ENCODE measurements at places on chromosomes 6 and 20. TPM values are rescaled to one million over a fixed set of nuclear protein-coding genes. Genes with fewer than 3 reads are reported as not detected.
A peak's percentile ranks its signal among the peaks of the same experiment; 100 is the strongest.

The OPRM1 gene
- not detected for total RNA-seq

DNA sequence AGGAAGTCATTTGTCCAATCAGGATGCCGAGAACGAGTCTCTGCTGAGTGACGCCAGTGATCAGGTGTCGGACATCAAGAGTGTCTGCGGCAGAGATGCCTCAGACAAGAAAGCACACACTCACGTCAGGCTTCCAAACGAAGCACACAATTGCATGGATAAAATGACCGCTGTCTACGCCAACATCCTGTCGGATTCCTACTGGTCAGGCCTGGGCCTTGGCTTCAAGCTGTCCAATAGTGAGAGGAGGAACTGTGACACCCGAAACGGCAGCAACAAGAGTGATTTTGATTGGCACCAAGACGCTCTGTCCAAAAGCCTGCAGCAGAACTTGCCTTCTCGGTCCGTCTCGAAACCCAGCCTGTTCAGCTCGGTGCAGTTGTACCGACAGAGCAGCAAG is 281.5 kb downstream of the TSHZ2 start:
- H3K4me3 ChIP-seq, result no peak overlapping the region
- H3K36me3 ChIP-seq, result no peaks in the 10 kb centered on the region
- no peak overlapping the region for H3K27ac ChIP-seq
- H3K4me1 ChIP-seq, result no peaks in the 10 kb centered on the region

DNA sequence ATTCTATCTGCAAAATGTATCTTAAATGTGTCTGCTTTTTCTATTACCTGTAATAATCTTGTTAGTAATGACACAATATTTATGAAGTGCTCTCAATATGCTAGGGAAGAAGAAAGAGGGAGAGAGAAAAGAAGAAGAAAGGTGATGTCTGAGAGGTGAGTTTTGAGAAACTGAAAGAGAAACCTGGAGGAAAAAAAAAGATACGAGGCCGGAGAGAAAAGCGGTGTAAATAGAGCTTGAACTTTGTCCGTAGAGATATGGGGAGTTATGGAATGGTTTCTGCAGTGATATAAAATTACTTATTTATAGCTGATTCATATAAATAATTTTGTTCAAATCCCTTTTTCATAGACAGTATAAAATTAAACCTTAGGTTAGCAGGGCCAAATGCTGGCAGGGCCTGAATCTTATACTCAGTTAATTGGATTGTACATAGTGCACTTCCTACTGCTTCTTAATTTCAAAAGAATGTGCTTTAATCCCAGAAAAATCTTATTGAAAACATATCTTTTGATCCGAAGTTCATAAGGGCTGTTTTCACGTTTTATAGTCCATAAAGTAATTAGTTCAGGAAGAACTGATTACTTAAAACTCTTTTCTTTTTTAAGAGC is 43.0 kb downstream of the MYB start:
- no peak overlapping the region for H3K4me3 ChIP-seq
- H3K27me3 ChIP-seq, result no peaks in the 10 kb centered on the region
- H3K36me3 ChIP-seq, result no peaks in the 10 kb centered on the region
- no peak overlapping the region for H3K27ac ChIP-seq

- DNase-seq, result no peak
- H3K36me3 ChIP-seq, result no peaks in the 10 kb centered on the region
- H3K27me3 ChIP-seq, result no peaks in the 10 kb centered on the region
- no peak overlapping the region for H3K27ac ChIP-seq
- H3K4me1 ChIP-seq, result no peaks in the 10 kb centered on the region
- H3K4me3 ChIP-seq, result no peak overlapping the region
These were observed 45.2 kb downstream of the NUDT3 start for GRCh38 chr6:34347303-34347702.

- no peaks in the 10 kb centered on the region for H3K36me3 ChIP-seq
- H3K4me3 ChIP-seq, result peak within 1 kb of the TSS; percentile 66
- no peaks in the 10 kb centered on the region for H3K4me1 ChIP-seq
- peaks cover 16% of the 10 kb centered on the region for H3K27me3 ChIP-seq
- DNase-seq, result peak; percentile 39
These were observed at the start of gene ISM1 for GRCh38 chr20:13220904-13221297. Gene ISM1 (plus strand): TSS chr20:13221274. CDS start chr20:13221777, 503 bp downstream.
